ENCODE measurements at places on chromosomes 11 and 22.

DNA sequence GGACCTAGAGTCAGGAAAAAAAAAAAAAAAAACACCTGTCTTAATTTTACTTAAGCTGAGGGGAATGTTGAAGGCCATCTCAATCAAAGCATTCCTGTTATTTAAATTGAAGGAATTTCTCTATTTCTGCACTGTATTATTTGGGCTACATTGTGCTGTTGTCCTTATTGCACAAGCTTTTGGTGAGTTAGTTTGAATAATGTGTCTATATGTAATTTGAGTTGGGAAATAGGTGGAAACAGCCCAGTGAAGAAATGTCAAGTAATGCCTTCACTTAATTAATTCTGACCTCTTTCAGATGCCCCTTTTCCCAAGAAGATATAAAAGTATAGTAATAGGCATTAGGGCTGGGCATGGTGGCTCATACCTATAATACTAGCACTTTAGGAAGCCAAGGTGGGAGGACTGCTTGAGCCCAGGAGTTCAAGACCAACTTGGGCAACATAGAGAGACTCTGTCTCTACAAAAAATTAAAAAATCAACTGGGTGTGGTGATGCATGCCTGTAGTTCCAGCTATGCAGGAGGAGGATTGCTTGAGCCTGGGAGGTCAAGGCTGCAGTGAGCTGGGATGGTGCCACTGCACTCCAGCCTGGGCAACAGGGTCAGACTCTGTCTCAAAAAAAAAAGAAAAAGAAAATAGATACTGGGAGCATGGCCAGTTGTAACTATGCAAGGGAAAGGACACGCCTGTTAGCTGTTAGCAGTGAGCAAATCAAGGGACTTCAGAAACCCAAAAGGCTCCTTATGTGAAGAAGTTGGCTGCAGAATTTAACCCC lies 34.9 kb downstream of the OR10A6 start:
- DNase-seq: no peak

GRCh38 chr11:119752946-119753345 lies 23.9 kb upstream of the NECTIN1 start:
- no peak for DNase-seq

GRCh38 chr11:41307296-41308080 lies 152.0 kb downstream of the LRRC4C start:
- DNase-seq: no peak

GRCh38 chr11:78828676-78829075 lies 254.0 kb upstream of the NARS2 start:
- no peak for DNase-seq

DNA sequence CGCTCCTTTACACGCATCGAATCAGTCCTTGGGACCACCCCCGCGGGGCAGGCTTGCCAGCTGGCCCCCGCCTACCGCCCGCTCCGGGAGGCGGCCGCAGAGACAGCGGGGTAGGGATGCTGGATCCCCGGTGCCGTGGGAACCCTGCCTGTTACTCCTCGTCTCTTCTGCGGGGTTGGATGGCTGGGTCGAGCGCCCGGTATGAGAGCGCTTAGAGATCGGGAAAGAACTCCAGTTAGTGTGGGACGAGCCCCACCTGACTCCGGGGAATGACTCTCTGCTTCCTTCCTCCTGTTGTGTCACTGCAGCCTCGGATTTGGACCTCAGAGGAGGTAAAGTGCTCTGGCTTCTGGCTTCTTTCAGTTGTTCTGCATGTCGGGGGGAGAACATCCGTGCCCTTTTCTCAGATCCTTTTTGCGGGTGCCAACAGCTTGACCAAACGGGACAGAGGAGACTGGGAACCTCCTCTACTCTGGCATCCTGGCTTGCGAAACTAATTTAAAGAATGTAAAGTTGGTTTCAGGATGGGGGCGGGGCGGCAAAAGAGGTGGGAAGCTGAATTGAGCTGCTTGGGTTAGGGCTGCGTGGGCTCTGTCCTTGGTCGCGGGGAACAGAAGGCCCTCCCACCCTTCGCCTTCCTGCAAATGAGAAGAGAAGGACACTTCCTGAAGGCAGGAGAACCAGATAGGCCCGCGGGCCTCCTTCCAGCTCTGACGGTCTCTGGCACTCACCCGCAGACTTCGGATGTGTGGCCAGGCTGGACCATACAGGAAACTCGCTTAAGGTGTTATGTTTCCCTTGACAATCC lies 938 bp downstream of the LAYN start:
- DNase-seq: no peak

DNA sequence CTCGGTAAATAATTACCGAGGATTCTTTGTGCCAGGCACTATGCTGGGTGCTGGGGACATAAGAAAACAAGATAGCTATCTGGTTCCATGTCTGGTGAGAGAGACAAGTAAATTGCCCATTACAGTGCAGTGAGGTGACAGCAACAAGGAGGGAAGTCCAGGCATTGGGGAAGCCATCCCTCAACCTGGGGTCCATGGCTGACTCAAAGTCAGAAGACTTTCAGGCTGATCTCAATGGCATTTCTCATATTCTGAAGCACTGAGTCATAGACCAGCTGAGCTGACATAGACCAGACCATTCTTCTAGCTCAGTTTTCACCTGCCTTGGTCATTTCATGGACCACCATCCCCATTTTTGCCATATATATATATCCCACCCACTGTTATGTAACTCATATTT lies 158.8 kb downstream of the TTC17 start:
- DNase-seq: no peak

DNA sequence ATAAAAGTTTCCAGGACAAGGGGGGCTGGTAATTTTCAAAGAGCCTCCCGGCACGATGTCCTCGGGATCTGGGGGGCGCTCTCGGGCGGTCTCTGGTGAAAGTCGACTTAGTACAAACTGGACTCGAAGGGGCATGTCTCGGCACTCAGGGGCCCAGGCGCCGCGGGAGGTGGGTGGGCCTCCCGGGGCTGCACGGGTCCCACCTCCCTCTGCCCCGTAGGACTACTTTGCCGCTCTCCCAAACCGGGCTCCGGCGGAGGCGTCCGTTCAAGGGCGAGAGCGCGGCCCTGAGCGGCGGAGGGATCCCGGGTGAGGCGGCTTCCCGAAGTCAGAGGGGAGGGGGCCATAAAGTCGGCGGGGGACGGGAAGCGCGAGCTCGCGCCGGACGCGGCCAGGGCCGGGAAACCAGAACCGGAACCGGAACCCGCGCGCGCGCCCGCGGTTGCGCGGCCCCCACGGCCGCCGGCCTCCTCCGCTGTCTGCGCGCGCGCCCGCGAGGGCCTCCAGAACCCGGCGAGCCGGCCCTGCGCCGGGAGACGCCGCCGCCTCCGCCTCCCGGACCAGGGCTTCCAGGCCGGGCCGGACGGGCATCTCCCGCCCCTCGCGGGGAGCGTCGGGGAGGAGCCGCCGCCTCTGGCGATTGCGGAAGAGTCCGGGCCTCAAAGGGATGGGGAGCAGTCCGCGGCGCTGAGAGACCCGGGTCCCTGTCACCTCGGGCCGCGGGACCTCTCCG lies at the start of gene ARHGEF12:
ARHGEF12 (plus strand) TSS at position 506 of the 733 bp plus-strand sequence. CDS start 831 bp downstream, outside the sequence.
- peak; percentile 88 for DNase-seq

GRCh38 chr11:119332111-119332765 lies 2.1 kb upstream of the RNF26 start:
- DNase-seq: no peak
